LHCN-M2 (cell line): ENCODE measurements at places on chromosomes 1 and 21.

GRCh38 chr1:46767649-46768282 lies 31.1 kb upstream of the CYP4B1 start:
- DNase-seq = no peak

GRCh38 chr1:33455539-33456501 lies 16.6 kb upstream of the ZSCAN20 start:
- DNase-seq = peak; percentile 93

GRCh38 chr1:157399984-157400382 lies 152.3 kb downstream of the FCRL5 start:
- DNase-seq = no peak

- no peak for DNase-seq
These were observed 137.2 kb downstream of the LRIG2 start for GRCh38 chr1:113210248-113210647.

- no peak for DNase-seq
These were observed 368.5 kb upstream of the SNX7 start for GRCh38 chr1:98292994-98293393.

DNA sequence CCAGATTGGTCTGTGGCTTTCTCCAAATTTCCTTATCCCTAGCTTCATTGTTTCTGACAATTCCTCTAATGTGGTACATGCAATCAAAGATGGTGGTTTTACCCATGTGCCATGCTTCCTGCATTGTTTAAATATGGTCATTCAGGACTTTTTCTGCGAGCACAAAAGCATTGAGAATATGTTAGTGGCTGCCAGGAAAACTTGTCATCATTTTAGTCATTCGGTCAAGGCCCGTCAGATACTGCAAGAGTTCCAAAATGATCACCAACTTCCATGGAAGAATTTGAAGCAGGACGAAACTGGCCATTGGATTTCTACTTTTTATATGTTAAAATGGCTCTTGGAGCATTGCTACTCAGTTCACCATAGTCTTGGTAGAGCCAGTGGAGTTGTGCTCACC lies 3.7 kb downstream of the ZBED6 start:
- no peak for DNase-seq

DNA sequence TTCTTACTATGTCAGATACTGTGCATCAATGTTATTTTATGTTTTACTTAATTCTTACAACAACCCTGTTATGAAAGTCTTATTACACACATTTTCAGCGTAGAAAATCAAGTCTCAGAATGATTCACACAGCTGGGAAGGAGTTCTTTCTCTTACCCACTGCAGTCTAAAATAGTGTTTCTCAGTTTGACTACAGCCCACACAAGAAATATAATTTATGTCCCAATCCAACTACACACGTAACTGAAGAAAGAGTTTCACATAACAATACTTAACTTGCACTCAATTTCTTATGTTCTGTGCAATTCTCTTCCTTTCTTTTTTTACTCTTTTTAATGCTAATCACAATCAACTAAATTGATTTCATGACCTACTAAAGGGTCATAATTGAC lies 252.8 kb upstream of the ADGRL2 start:
- DNase-seq = no peak

DNA sequence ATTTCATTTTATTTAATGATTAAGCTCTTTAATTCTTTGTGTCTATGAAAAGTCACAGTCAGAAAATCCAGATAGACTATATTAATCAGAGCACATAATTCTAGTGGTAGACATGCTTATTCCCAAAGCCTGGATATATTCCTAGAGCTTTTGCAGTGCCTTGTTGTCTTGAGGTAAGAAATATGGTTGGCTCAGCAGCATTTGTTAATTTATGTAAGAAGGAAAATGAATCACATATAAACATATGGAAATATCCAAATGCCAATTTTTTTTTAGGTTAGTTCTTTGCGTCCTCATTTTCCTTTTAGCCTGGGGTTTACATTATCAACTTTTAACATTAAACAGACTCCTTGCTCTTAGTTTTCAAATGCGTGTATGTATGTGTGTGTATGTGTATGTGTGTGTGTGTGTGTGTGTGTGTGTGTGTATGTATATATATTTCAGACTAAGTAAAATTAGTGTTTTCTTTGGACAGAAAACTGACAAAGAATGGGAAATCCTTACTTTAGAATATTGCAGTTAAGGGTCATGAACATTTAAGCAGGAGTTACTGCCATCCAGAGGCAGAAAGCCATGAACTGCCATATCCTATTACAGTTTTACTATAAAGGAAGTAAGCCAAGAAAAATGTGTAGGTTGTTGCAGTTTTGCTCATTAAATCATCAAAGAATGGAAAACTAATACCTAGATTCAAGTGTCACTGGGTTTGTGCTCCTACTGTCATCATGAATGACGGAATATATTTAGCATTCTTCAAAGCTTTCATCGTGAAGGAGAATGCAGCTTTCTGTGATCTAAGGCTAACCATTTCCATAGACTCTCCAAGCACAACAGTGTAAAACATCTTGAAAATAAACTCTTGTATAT lies 477.1 kb upstream of the NR5A2 start:
- peak; percentile 20 for DNase-seq

GRCh38 chr1:36446271-36446670 lies 4.0 kb downstream of the OSCP1 start:
- peak; percentile 9 for DNase-seq

DNA sequence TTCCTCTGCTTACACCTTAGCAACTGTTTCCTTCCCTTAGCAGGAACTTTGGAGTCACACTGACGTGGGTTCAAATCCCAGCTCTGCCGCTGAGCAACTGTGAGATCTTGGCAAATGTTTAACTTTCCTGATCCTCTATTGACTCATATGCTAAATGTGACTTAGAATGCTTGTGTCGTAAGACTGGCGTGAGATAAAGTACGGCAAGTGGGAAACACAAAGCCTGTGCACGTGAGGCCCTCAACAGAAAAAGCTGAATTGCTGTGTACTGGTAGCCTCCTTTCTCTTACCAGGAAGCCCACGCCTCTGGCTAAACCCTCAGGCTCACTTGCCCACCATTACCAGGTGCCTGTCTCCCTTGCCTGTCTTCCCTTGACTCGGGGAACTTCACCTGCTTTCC lies 135.4 kb upstream of the TNR start:
- no peak for DNase-seq

DNA sequence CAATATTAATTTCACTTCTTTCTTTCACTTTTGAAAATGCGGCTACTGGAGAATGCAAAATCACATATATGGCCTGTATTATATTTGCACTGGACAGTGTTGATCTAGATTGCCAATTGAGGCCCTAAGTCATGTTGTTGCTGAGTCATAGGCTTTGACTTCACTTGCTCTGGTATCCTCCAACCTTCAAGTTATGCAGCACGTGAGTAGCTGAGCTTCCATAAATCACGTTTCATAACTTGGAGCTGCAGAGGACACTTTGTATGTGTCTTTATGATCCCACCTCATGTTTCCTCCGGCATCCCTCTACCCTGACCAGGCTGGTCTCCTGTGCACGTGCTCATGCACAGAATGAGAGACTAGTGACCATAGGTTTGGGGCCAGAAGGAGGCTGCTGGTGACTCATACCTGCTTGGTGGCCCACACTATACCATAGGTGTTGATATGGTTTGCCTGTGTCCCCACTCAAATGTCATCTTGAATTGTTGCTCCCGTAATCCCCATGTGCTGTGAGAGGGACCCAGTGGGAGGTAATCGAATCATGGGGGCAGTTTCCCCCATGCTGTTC lies 103.0 kb upstream of the TSPAN2 start:
- no peak for DNase-seq

GRCh38 chr1:168974117-168974516 lies 132.4 kb upstream of the ATP1B1 start:
- DNase-seq = no peak

GRCh38 chr1:1832166-1832565 lies 53.9 kb upstream of the NADK start:
- no peak for DNase-seq

DNA sequence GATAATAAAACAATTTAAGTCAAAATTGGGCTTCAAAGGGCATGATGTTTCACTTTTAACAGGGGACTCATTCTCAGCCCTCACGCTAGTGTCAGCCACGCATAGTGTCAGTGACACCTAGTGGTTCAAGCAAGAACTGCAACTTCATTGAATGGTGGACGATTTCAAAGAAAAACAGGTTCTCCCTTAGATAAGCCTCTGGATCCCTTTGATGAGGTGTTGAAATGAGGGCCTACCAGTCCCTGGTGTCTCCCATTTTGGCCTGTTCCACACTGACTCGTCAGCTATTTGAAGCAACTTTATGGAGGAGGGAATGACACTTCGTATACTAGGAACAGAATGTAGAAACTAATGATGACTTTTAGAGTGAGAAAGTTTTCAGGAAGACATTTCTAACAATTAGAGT lies 56.2 kb downstream of the FCRL5 start:
- peak; percentile 29 for DNase-seq
